ENCODE measurements at places on chromosomes 5 and 9. TPM values are rescaled to one million over a fixed set of nuclear protein-coding genes. Genes with fewer than 3 reads are reported as not detected.

DNA sequence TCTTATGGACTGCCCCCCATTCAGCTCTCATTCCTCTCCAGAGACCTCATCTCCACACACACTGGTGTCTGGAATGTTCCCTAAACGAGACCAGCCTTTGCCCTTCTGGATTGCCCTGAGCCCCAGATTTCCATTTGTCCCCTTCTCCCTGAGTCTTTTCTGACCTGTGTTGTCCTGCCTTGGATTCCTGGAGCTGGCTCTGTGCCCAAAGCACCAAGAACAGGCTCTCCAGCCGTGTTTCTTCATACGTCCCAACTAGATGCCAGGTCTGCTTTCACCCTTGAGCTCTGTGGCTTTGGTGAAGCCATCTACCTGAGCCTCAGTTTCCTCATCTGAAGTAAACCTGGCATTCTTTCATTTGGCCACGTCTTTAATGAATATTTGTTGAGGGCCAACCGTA is 6.3 kb downstream of the CCDC180 start:
- H3K27me3 ChIP-seq, result no peaks in the 10 kb centered on the region
- no peaks in the 10 kb centered on the region for H3K36me3 ChIP-seq
- no peak for DNase-seq

QSOX2 gene
- total RNA-seq, result 4.1 TPM

SYK gene
- 50.2 TPM for total RNA-seq

- no peak overlapping the region for H3K4me3 ChIP-seq
- DNase-seq, result no peak
- H3K36me3 ChIP-seq, result no peaks in the 10 kb centered on the region
- H3K27ac ChIP-seq, result no peak overlapping the region
- H3K27me3 ChIP-seq, result no peaks in the 10 kb centered on the region
Measured at GRCh38 chr5:168171901-168172759, 119.3 kb upstream of the WWC1 start.

PCDHB7 gene
- 0.95 TPM for total RNA-seq

HTR4 gene
- not detected for total RNA-seq

CDX1 gene
- not detected for total RNA-seq

PNPLA7 gene
- 3.4 TPM for total RNA-seq

DNA sequence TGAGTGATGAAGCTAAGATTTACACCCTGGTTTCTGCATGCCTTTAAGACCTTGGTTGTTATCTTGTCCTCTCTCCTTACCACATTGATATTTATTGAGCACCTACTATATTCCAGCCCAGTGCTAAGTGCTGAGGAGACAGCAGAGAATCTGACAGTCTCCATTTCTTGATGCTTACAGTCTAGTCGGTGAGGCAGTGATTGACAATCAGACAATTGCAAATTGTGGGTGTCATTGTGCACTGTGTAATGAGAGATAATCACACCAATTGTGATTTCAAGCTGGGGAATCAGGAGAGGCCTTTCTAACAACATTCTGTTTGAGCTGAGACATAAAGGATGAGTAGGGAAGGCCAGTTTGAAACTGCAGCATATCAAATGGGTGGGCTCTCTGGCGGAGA is 41.7 kb upstream of the PPARGC1B start:
- no peak overlapping the region for H3K27ac ChIP-seq
- H3K4me3 ChIP-seq, result no peak overlapping the region
- H3K4me1 ChIP-seq, result no peaks in the 10 kb centered on the region
- H3K36me3 ChIP-seq, result no peaks in the 10 kb centered on the region
- no peak for DNase-seq

- no peak overlapping the region for H3K27ac ChIP-seq
- peaks cover 97% of the 10 kb centered on the region for H3K36me3 ChIP-seq
- no peaks in the 10 kb centered on the region for H3K4me1 ChIP-seq
- H3K27me3 ChIP-seq, result no peaks in the 10 kb centered on the region
- DNase-seq, result no peak
Measured at GRCh38 chr9:123127512-123128075, 94.1 kb downstream of the GPR21 start.

SPINK1 gene
- not detected for total RNA-seq

DNA sequence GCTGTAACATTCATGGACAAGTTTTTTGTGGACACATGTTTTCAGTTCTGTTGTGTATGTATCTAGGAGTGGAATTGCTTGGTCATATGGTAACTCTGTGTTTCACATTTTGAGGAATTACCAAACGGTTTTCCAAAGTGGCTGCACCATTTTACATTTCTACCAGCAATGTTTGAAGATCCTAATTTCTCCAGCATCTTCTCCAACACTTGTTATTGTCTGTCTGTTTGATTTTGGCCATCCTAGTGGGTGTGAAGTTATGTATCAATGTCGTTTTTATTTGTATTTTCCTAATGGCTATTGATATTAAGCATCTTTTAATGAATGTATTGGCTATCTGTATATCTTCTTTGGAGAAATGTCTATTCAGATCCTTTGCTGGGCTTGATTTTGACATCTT is 6.9 kb downstream of the TMEFF1 start:
- H3K4me3 ChIP-seq, result no peak overlapping the region
- H3K27me3 ChIP-seq, result no peaks in the 10 kb centered on the region
- H3K36me3 ChIP-seq, result no peaks in the 10 kb centered on the region
- no peak overlapping the region for H3K27ac ChIP-seq
- DNase-seq, result no peak

GRCh38 chr9:19967216-19967887 is 178.5 kb upstream of the SLC24A2 start:
- no peaks in the 10 kb centered on the region for H3K27me3 ChIP-seq
- H3K27ac ChIP-seq, result no peak overlapping the region
- H3K4me1 ChIP-seq, result no peaks in the 10 kb centered on the region
- no peak for DNase-seq
- H3K36me3 ChIP-seq, result no peaks in the 10 kb centered on the region

GRCh38 chr5:9194509-9194908 is 351.4 kb downstream of the SEMA5A start:
- no peak overlapping the region for H3K27ac ChIP-seq
- no peaks in the 10 kb centered on the region for H3K27me3 ChIP-seq
- H3K4me1 ChIP-seq, result no peaks in the 10 kb centered on the region
- no peaks in the 10 kb centered on the region for H3K36me3 ChIP-seq
- no peak overlapping the region for H3K4me3 ChIP-seq

GRCh38 chr5:81800797-81801196 is 49.9 kb upstream of the SSBP2 start:
- H3K27me3 ChIP-seq, result no peaks in the 10 kb centered on the region
- no peak for DNase-seq
- H3K36me3 ChIP-seq, result no peaks in the 10 kb centered on the region
- H3K4me1 ChIP-seq, result peaks cover 5% of the 10 kb centered on the region

DNA sequence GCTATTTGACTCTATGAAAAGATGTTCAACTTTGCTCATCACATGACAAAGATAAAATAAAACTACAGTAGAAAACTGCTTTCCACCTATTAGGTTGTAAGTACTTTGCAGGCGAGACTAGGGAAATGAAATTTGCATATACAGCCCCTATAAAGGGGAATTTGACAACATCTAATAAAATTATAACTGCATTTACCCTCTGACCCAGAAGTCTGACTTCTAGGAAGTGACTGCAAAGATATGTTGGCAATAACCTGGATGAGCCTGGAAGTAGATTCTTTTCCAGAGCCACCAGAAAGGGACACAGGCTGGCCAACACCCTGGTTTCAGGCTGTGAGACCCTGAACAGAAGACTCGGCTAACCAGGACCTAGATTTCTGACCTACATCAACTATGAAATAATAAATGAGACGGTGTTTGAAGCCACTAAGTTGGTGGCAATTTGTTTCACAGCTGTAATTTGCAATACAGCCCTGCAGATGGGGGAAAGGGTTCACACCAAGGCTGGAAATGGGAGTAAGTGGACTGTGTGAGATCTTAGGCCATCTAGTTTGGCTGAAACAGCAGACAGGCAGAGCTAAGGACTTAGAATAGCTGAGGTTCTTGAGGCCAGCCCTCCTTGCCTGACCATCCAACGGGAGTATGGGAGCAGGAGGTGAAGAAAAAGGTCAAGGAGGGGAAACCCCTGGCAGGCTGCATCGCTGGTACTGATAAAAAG is 106.6 kb downstream of the SIL1 start:
- H3K27me3 ChIP-seq, result no peaks in the 10 kb centered on the region
- no peak overlapping the region for H3K4me3 ChIP-seq
- peaks cover 6% of the 10 kb centered on the region for H3K4me1 ChIP-seq

ENHO gene
- not detected for total RNA-seq

TXNDC8 gene
- total RNA-seq, result not detected

DNA sequence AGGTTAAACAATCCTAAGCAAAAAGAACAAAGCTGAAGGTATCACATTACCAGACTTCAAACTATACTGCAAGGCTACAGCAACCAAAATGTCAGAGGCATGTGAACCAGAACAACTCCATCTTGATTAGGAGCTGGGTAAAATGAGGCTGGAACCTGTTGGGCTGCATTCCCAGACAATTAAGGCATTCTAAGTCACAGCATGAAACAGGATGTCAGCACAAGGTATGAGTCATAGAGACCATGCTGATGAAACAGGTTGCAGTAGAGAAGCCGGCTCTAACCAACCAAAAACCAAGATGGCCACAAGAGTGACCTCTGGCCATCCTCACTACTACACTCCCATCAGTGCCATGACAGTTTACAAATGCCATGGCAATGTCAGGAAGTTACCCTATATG is 252.0 kb downstream of the RASEF start:
- no peak overlapping the region for H3K27ac ChIP-seq
- H3K27me3 ChIP-seq, result no peaks in the 10 kb centered on the region
- no peak for DNase-seq
- H3K4me3 ChIP-seq, result no peak overlapping the region
- H3K4me1 ChIP-seq, result no peaks in the 10 kb centered on the region
- no peaks in the 10 kb centered on the region for H3K36me3 ChIP-seq

GRCh38 chr5:5318426-5319190 is 103.9 kb upstream of the ICE1 start:
- no peaks in the 10 kb centered on the region for H3K4me1 ChIP-seq
- no peaks in the 10 kb centered on the region for H3K27me3 ChIP-seq
- no peak overlapping the region for H3K4me3 ChIP-seq
- H3K36me3 ChIP-seq, result no peaks in the 10 kb centered on the region

DNA sequence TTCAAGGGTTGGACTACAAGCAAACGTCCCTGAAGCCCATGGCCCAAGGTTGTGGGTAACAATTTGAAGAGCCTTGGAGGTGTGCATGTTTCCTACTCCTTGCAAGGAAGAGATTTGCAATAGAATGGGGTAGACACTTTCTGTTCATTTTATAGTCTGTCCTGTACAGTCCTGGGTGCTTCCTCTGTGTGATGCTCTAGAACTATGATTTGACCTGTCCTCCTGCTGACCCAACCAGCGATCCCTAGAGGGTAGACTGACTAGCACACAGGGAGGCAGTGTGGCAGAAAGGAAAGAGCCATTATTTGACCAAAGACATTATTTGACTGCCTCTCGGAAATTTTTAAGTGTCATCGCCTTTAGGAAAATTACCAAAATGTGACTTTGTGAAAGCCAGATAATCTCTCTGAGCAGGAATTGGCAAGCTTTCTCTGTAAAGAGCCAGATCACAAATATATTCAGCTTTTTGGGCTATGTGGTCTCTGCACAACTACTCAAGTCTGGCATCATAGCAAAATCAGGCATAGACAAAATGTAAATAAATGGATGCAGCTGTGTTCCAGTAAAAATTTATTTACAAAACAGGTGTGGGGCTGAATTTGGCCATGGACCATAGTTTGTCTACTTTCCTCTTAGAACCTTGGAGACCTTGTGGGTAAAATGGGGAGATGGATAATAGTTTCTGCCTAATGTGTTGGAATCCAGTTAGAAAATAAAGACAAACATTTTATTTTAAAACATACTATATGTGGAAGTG is 106.8 kb downstream of the DMRT2 start:
- H3K4me3 ChIP-seq, result no peak overlapping the region
- no peak for DNase-seq
- no peaks in the 10 kb centered on the region for H3K36me3 ChIP-seq

PCDHGC5 gene
- total RNA-seq, result 1.6 TPM

GRCh38 chr5:77065256-77065655 is 21.8 kb downstream of the ZBED3 start:
- DNase-seq, result no peak
- H3K27me3 ChIP-seq, result no peaks in the 10 kb centered on the region

ANKRD33B gene
- 2.7 TPM for total RNA-seq

DNA sequence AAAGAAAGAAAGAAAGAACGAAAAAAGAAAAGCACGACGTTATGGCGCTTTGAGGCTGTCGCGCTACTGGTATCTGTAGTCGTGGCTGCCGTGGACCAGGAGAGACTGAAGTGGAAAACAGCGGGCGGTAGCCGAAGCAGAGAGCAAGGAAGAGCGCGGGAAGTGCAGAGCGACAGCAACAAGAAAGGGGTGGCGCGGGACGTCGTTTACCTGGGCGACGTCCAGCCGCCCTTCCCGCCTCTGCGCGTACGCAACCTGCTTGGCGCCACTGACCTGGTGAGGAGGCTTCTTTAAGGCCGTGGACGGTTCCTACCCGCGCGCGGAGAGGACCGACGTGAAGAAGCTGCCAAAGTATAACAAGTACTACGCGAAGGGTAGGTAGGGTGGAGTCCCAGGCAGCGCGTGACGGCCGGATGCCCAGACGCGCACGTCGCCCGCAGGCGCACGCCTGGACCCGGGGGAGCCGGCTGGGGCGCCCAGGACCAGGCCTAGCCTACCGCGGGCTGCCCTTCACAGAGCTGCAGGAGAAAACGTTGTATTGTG is 15.4 kb downstream of the CCL28 start:
- H3K4me1 ChIP-seq, result no peaks in the 10 kb centered on the region
- no peaks in the 10 kb centered on the region for H3K27me3 ChIP-seq
- no peak for DNase-seq
- H3K4me3 ChIP-seq, result peak overlapping the region; percentile 53

GRCh38 chr5:34606101-34606500 is 50.0 kb upstream of the RAI14 start:
- H3K4me3 ChIP-seq, result no peak overlapping the region
- no peaks in the 10 kb centered on the region for H3K36me3 ChIP-seq
- no peaks in the 10 kb centered on the region for H3K27me3 ChIP-seq
- H3K27ac ChIP-seq, result no peak overlapping the region
- DNase-seq, result no peak

DNA sequence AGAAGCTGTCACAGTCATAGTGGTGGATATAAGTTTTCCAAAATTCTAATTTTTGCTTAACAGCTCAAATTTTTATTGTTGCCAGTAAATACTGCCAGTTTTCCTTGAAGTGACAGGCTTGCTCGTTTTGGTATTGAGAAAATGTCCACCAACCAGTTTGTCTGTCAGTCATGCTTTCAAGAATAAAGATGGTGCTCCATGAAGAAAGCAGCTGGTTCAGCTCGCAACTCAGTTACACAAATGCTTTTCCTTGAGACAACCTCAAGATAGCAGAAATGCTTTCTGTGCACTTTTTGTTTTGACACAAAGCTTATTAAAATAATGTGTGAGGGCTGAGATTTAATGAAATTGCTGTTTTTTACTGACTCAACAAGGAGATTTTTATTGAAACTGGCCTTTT is 135.7 kb downstream of the LRRC70 start:
- no peak overlapping the region for H3K27ac ChIP-seq
- no peaks in the 10 kb centered on the region for H3K4me1 ChIP-seq
- H3K36me3 ChIP-seq, result no peaks in the 10 kb centered on the region
- H3K27me3 ChIP-seq, result no peaks in the 10 kb centered on the region
- H3K4me3 ChIP-seq, result no peak overlapping the region

DNA sequence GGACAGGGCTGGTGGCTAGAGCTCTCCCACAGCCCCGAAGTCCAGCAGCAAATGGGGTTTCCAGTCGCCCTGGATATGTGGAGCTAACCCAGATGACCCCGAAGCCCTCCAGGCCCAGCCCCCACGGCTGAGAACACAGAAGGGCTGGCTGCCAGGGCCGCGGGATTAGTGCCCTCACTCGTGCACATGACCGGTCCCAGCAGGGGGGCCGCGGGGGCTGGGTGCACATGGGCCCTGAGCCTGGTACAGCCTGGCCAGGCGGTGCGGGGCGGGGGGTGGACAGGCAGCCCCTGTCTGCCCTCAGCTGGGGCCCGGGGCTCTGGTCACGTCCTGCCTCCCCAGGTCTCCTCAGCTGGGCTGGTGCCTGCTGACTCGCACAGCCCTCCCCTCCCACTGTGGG is 5.9 kb downstream of the SSNA1 start:
- DNase-seq, result no peak
- H3K27me3 ChIP-seq, result no peaks in the 10 kb centered on the region
- H3K27ac ChIP-seq, result peak overlapping the region; percentile 74
- peak overlapping the region; percentile 44 for H3K4me3 ChIP-seq

Data from esophagus squamous epithelium (tissue), 5 donors.